A673 (cell line): ENCODE measurements at places on chromosomes 12 and 14. TPM values are rescaled to one million over a fixed set of nuclear protein-coding genes. Genes with fewer than 3 reads are reported as not detected.

PYM1 gene
- total RNA-seq: 23.8 and 24.6 TPM in 2 replicates

- no peak overlapping the region for H3K4me3 ChIP-seq
- H3K27me3 ChIP-seq: no peaks in the 10 kb centered on the region
- no peaks in the 10 kb centered on the region for H3K36me3 ChIP-seq
- no peaks in the 10 kb centered on the region for H3K4me1 ChIP-seq
- no peak overlapping the region for H3K27ac ChIP-seq
Observed at GRCh38 chr12:25107920-25108319, 87.0 kb downstream of the DNAI7 start.

- H3K4me3 ChIP-seq: no peak overlapping the region
- no peak overlapping the region for H3K27ac ChIP-seq
- no peaks in the 10 kb centered on the region for H3K4me1 ChIP-seq
- H3K36me3 ChIP-seq: no peaks in the 10 kb centered on the region
- peak; percentile 48 for DNase-seq
Observed at GRCh38 chr12:62785941-62786559, 148.9 kb downstream of the PPM1H start.

RNF10 gene
- 225 and 240 TPM in 2 replicates for total RNA-seq

DNA sequence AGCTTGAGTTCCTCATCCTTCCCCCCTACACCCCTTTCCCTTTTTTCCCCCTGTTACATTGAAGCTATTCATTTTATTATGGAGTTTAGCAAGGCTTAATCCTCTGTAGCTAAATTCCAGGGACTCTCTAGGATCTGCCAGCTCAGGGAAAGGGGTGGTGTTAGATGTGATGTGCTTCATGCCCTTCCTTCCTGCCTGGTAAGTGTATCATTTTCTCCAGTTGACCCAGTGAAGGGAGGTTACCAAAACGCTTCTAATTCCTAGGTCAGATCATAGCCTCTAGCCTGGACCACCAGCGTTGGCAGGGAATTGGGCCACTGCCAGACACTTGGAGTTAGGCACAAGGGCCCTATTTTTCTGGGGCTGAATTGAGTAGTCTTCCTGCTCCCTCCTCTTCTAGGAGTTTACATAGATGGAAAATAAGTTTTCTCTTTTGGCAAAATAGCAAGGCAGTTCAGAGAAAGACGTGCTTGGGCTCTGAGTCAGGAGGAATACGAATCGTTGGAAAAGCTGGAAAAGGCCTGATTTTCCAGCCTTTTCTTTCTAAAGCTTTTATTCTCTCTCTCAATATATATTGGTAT is 88.3 kb downstream of the NPAS3 start:
- H3K36me3 ChIP-seq: no peaks in the 10 kb centered on the region
- no peaks in the 10 kb centered on the region for H3K27me3 ChIP-seq
- no peak overlapping the region for H3K27ac ChIP-seq
- no peak overlapping the region for H3K4me3 ChIP-seq
- DNase-seq: no peak
- peaks cover 13% of the 10 kb centered on the region for H3K4me1 ChIP-seq

DNA sequence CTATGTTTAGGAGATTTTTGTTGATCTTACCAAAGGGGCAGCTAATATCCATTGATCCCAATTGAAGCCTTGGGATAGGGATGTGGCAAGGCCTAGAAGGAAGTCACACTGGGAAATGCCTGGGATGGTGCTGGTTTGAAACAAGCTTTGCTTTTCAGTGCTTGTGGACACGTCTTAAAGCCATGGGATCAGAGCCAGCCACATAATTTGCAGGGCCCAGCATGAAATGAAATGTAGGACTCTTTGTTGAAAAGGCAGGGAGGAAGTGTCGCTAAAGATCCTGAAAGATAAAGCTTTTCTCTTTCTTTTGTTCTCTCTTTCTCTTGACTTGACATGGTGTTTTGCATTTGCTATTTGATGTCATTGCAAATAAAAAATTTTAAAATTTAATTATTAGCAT is 5.0 kb downstream of the TTC9 start:
- H3K4me1 ChIP-seq: peaks cover 30% of the 10 kb centered on the region
- DNase-seq: peak; percentile 79
- no peaks in the 10 kb centered on the region for H3K27me3 ChIP-seq
- no peak overlapping the region for H3K27ac ChIP-seq
- H3K4me3 ChIP-seq: no peak overlapping the region

FAM186B gene
- total RNA-seq: 0.19 and 0.20 TPM in 2 replicates

DNA sequence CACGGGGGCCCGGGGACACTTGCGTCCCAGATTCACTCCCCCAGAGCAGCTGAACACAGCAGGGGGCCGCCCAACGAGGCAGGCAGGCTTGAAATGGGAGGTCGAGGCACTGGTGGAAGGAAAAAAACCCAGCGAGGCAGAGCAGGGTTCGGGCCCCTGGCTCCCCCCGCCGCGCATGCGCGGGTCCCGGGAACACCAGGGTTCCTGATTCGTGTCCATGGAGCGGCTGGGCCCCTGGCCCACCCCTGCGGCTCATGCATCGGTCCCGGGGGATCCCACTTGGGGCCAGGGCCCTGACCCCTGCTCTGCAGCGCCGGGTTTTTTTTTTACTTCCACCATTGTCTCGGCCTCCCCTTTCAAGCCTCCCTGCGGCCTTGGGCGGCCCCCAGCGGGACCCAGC is 321.5 kb downstream of the ALG10 start:
- no peak overlapping the region for H3K27ac ChIP-seq
- DNase-seq: no peak
- no peaks in the 10 kb centered on the region for H3K4me1 ChIP-seq

GRCh38 chr14:105072892-105073719 is 7.9 kb upstream of the GPR132 start:
- peaks cover 2% of the 10 kb centered on the region for H3K27me3 ChIP-seq
- no peaks in the 10 kb centered on the region for H3K4me1 ChIP-seq
- no peak for DNase-seq
- no peaks in the 10 kb centered on the region for H3K36me3 ChIP-seq
- H3K4me3 ChIP-seq: no peak overlapping the region

C12orf50 gene
- total RNA-seq: 0.15 and 0.20 TPM in 2 replicates

SLCO1B1 gene
- total RNA-seq: not detected in 2 replicates

DNA sequence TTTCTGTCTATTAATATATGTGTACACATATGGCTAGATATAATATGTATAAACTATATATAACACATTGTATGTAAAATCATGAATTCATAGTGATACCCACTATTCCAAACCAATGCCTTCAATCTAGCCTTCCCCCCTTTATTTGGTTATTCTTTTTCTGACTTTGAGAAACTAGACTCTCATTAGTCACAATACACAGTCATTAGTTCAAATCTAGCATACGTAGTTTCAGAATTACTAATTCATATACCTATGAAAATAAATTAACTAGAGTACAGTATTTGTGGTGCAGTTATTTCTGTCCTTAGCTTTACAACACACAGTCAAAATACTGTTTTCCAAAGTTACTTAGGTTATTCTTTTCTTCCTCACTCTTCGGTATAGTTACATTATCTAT is 268.2 kb downstream of the DPF3 start:
- no peak for DNase-seq
- no peak overlapping the region for H3K4me3 ChIP-seq
- H3K4me1 ChIP-seq: peaks cover 5% of the 10 kb centered on the region

GRCh38 chr14:31269634-31270195 is 62.1 kb upstream of the HECTD1 start:
- DNase-seq: no peak
- no peaks in the 10 kb centered on the region for H3K27me3 ChIP-seq
- no peaks in the 10 kb centered on the region for H3K4me1 ChIP-seq

GRCh38 chr12:82461836-82462235 is 103.5 kb downstream of the METTL25 start:
- H3K4me3 ChIP-seq: no peak overlapping the region
- no peaks in the 10 kb centered on the region for H3K36me3 ChIP-seq
- DNase-seq: peak; percentile 3

PLEKHD1 gene
- total RNA-seq: 0.37 and 0.87 TPM in 2 replicates

GRCh38 chr12:127570793-127571360 is 696.1 kb upstream of the TMEM132C start:
- no peak for DNase-seq
- H3K4me1 ChIP-seq: no peaks in the 10 kb centered on the region
- no peak overlapping the region for H3K4me3 ChIP-seq
- peaks cover 11% of the 10 kb centered on the region for H3K27me3 ChIP-seq
- no peaks in the 10 kb centered on the region for H3K36me3 ChIP-seq

DNA sequence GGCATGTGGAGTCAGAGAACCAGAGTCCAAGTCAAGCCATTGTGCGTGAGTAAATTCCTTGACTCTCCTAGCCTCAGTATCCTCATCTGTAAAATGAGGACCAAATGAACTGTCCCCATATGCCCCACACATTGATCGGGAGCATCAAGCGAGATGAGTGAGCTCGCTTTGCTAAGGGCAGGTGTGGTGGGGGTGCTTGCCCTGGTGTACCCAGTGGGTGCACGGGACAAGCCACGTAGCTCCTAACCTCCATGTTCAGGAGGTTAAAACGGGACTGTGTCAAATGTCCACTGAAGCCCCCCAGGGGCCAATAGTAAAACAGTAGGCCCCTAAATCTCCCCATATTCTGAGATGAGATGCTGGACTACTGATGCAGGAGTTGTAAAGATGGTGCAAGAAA is 60.9 kb downstream of the SERPINA3 start:
- H3K27me3 ChIP-seq: no peaks in the 10 kb centered on the region
- no peaks in the 10 kb centered on the region for H3K36me3 ChIP-seq
- H3K27ac ChIP-seq: no peak overlapping the region
- DNase-seq: no peak
- no peaks in the 10 kb centered on the region for H3K4me1 ChIP-seq
- no peak overlapping the region for H3K4me3 ChIP-seq

- peaks cover 36% of the 10 kb centered on the region for H3K4me1 ChIP-seq
- no peaks in the 10 kb centered on the region for H3K27me3 ChIP-seq
- H3K4me3 ChIP-seq: no peak overlapping the region
- no peak overlapping the region for H3K27ac ChIP-seq
- H3K36me3 ChIP-seq: no peaks in the 10 kb centered on the region
- DNase-seq: peak; percentile 51
Observed at GRCh38 chr12:120242971-120243699, 22.4 kb downstream of the PXN start.

- H3K27me3 ChIP-seq: no peaks in the 10 kb centered on the region
- H3K4me3 ChIP-seq: no peak overlapping the region
- H3K36me3 ChIP-seq: no peaks in the 10 kb centered on the region
- H3K27ac ChIP-seq: no peak overlapping the region
- DNase-seq: no peak
Observed at GRCh38 chr14:99441918-99442317, 38.7 kb downstream of the SETD3 start.

- peaks cover 29% of the 10 kb centered on the region for H3K27me3 ChIP-seq
- H3K4me1 ChIP-seq: no peaks in the 10 kb centered on the region
- no peaks in the 10 kb centered on the region for H3K36me3 ChIP-seq
- DNase-seq: peak; percentile 40
- no peak overlapping the region for H3K27ac ChIP-seq
Observed at GRCh38 chr12:68189821-68190242, 30.3 kb upstream of the IFNG start.

FIGNL2 gene
- total RNA-seq: 0.21 and 0.33 TPM in 2 replicates

GRCh38 chr14:92917956-92918355 is 5.0 kb upstream of the CHGA start:
- no peak overlapping the region for H3K4me3 ChIP-seq
- peaks cover 3% of the 10 kb centered on the region for H3K4me1 ChIP-seq
- no peak for DNase-seq

HPD gene
- total RNA-seq: not detected in 2 replicates

- no peaks in the 10 kb centered on the region for H3K4me1 ChIP-seq
- H3K27ac ChIP-seq: no peak overlapping the region
- no peak overlapping the region for H3K4me3 ChIP-seq
- H3K27me3 ChIP-seq: no peaks in the 10 kb centered on the region
Observed at GRCh38 chr12:113371808-113372207, 13.4 kb downstream of the PLBD2 start.

- H3K27me3 ChIP-seq: peaks cover 13% of the 10 kb centered on the region
- H3K4me3 ChIP-seq: no peak overlapping the region
- no peaks in the 10 kb centered on the region for H3K36me3 ChIP-seq
- H3K4me1 ChIP-seq: no peaks in the 10 kb centered on the region
Observed at GRCh38 chr14:54337314-54337713, 59.5 kb upstream of the CDKN3 start.

DNA sequence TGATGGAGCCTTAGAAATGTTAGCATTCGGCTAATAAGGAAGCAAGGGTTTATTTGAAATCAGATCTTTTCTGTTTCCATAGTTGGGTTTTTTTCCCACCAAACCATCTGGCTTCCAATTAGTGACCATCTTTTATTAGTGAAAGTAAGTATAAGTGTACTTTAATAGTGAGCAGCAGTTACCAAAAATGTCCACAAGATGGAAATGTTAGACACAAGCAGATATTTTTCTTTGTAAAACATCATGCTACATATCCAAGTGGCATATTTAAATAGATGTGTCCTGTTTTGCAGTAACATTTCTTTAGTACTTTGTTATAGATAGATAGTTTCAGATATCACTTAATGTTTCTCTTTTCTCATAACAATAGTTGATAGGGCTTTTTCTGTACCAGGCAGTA is 28.8 kb downstream of the YEATS4 start:
- DNase-seq: peak; percentile 55
- H3K27ac ChIP-seq: no peak overlapping the region
- H3K4me3 ChIP-seq: no peak overlapping the region
- peaks cover 8% of the 10 kb centered on the region for H3K4me1 ChIP-seq
- H3K36me3 ChIP-seq: peaks cover 22% of the 10 kb centered on the region
- no peaks in the 10 kb centered on the region for H3K27me3 ChIP-seq

ETFBKMT gene
- total RNA-seq: 1.9 and 2.6 TPM in 2 replicates

GRCh38 chr14:68630611-68631393 is 162.1 kb downstream of the ZFP36L1 start:
- H3K27ac ChIP-seq: peak overlapping the region; percentile 28
- no peaks in the 10 kb centered on the region for H3K27me3 ChIP-seq
- H3K4me3 ChIP-seq: no peak overlapping the region
- H3K4me1 ChIP-seq: peaks cover 19% of the 10 kb centered on the region

- DNase-seq: no peak
- H3K27me3 ChIP-seq: no peaks in the 10 kb centered on the region
- no peak overlapping the region for H3K27ac ChIP-seq
- no peak overlapping the region for H3K4me3 ChIP-seq
- H3K4me1 ChIP-seq: peaks cover 10% of the 10 kb centered on the region
Observed at GRCh38 chr14:33596211-33597080, 354.4 kb downstream of the EGLN3 start.

GLT8D2 gene
- total RNA-seq: 0.61 TPM in 1 of 2 replicates, not detected in the other

DNA sequence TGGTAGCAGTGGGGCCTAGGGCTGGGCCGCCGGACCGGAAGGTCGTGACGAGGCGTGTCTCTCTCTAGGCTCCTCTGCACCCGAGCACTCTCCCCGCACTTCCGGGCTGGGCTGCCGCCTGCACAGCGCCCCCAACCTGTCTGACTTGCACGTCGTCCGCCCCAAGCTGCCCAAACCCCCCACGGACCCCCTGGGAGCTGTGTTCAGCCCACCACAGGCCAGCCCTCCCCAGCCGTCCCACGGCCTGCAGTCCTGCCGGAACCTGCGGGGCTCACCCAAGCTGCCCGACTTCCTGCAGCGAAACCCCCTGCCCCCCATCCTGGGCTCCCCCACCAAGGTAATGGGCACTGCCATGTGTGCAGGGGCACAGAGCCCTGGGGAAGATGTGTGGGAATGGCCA is 13.3 kb upstream of the PUS1 start:
- H3K36me3 ChIP-seq: peaks cover 48% of the 10 kb centered on the region
- no peaks in the 10 kb centered on the region for H3K27me3 ChIP-seq
- H3K27ac ChIP-seq: no peak overlapping the region
